Activated naive CD4-positive, alpha-beta T cell treated with anti-CD3 and anti-CD28 coated beads for 36 hours (primary cell): ENCODE measurements at places on chromosomes 1 and 21.

GRCh38 chr1:226034482-226034881 is 28.0 kb upstream of the H3-3A start:
- no peak for DNase-seq

GRCh38 chr1:21913763-21914162 is 23.3 kb downstream of the HSPG2 start:
- DNase-seq: peak; percentile 38

GRCh38 chr1:29238620-29239002 is 2.3 kb downstream of the PTPRU start:
- no peak for DNase-seq

DNA sequence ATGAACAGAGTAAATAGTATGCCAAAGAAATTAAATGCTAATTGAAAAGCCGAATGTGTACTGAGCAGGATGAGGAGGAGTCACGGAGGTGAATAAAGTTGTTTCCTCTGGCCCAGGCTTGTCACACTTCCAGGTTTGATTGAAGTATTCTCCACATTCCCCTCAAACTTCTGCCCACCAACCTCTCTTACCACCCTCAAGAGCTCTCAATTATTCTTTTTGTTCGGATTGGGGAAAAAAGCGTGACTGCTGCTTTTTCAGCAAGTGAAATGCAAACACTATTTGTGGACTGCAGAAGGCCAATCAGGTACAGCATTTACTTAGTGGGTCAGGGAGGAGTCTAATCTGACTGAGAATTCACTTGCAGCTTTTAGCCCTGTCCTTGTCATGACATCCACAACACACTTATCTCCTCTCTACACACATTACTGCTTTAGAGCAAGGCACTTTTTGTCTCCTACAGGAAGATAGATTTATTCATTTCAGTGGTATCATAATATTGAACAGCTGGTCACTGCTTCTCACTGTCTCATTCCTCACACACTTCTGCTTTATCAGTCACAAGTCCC is 375.6 kb upstream of the PRMT6 start:
- DNase-seq: no peak

DNA sequence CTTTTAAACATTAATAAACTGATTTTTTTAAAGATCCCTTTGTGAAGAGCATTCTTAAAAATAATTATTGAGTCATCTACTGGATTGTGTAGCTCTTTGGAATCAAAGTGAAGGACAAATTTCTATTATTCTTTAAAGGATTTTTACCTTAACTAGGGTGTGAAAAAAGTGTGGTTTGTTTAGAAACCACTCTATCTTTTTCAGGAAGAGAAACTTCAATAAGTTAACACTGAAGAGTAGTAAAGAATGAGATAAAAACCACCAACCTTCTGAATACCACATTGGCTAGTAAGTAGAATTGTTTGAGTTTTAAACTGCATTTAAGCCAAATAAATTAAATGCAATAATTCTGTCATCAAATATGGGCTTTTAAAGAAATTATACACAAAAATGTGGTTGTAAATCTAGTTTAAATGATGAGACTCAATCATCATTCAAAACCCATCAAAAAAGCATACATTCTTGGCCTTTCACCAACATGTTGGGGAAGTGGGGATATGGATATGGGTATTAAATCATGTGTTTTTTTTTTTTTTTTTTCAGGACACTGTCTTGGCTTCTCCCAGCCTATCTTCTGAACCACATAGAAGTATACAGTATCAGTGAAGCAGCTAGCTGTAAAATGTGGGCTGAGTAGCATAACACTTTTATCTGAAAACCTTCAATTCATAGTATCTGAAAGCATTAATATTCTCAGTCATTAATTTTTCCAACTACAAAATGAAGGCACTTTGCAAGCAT is 4.8 kb downstream of the S1PR1 start:
- no peak for DNase-seq

DNA sequence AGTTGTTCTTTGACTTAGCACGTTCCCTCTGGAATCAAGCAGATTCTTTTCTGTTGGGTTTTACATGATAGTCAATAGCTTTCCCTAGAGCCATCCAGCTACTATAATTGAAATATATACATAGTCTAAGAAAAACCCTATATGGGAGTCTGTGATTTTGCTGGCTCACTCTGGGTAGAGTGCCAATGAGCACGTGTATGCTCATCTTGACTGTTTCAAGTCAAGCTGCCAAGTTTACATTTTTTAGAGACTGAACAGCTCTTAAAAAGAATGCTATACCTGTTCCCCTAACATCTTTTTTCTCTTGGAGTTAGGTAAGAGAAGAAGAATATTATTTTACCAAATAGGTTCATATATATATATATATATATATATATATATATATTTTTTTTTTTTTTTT is 182.8 kb upstream of the NRIP1 start:
- DNase-seq: no peak

GRCh38 chr1:212915245-212916091 is 34.9 kb upstream of the VASH2 start:
- no peak for DNase-seq

- no peak for DNase-seq
These were observed 10.2 kb downstream of the COL6A1 start for GRCh38 chr21:45991606-45992300.

DNA sequence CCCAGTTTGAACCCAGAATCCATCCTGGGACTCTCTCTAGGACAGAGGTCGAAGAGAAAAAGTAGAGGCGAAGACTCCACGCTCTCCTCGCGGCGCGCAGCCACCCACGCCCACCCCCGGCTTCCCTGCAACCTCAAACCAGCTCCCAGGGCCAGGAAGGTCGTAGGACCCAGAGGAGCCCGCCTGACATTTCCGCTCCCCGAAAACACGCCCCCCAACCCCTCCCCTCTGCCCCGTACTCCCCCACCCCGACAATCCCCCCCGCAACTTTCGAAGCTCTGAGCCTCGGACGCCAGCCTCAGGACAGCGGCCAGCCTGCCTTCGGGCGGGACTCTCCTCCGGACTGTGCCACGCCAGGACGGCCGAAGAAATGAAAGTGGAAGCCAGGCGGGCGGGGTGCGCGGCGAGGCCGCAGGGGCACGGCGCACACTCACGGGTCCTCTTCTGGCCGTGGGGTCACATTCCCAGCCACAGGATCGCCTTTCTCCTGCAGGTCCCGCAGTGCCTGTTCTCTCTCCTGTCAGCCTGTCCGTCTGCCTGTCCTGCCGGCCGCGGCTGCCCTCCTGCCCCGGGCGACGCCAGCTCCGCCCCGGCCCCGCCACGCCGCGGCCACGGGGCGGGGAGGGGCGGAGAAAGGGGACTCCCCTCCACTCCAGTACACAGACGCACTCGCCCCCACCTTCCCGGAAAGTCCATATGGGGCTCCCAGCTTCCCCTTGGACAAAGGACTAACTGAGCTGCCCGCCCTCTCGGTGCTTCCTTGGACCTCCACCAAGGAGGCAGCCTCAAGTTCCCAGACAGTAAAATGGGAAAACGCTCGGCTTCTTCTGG is at the start of gene MOB3C:
Gene MOB3C, minus strand, starts transcription at position 535 of the 831 bp plus-strand sequence. CDS start 3,490 bp downstream, outside the sequence.
- peak; percentile 69 for DNase-seq

GRCh38 chr1:35564884-35565741 is 7.5 kb downstream of the NCDN start:
- no peak for DNase-seq

DNA sequence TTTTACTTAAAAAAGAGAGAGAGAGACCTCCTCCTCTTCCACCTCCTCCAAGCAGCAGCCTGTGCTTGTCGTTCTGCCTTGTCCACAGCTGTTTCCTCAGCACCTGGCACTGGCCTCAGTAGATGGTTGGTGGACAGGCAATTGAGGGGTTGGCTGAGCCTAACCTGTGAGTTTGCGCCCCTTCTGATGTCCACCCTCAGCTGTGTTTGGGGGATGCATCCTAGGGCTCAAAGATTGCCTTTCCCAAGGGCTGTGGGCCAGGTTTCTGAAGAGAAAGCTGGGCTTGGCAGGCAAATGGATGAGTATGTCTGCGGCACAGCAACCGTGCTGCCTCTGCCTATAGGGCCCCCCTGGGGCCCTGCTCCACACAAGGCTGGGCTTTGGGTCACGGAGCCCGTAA is 35.1 kb upstream of the KDM4A start:
- DNase-seq: no peak

DNA sequence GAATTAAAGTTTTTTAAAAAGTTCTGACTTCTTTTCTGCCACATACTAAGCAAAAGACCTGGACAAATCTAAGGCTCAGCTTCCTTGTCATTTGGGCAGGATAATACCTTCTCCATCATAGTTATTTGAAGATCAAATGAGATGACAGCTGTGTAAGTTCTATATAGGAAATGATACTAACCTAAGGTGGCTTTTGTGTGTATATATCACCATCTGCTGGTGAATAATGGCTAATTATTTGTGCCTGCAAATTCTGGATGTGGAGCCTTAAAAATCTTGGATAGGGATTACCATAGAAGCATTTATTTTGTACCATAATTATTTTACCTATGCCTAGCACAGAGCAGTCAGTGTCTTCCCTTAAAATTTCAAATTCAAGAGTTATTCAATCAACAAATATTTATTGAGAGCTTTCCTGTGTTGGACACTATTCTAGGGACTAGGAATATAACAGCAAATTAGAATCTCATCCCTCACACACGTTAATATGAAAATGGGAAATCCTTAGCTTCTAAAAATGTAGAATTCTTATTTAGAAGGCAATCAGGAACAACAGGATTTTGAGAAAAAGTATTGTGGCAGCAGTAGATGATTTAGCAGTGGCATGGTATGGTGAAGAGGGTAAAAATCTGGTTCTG is 89.8 kb downstream of the TMEM200B start:
- DNase-seq: no peak
